ENCODE measurements at places on chromosomes 5 and 9. TPM values are rescaled to one million over a fixed set of nuclear protein-coding genes. Genes with fewer than 3 reads are reported as not detected.

DNA sequence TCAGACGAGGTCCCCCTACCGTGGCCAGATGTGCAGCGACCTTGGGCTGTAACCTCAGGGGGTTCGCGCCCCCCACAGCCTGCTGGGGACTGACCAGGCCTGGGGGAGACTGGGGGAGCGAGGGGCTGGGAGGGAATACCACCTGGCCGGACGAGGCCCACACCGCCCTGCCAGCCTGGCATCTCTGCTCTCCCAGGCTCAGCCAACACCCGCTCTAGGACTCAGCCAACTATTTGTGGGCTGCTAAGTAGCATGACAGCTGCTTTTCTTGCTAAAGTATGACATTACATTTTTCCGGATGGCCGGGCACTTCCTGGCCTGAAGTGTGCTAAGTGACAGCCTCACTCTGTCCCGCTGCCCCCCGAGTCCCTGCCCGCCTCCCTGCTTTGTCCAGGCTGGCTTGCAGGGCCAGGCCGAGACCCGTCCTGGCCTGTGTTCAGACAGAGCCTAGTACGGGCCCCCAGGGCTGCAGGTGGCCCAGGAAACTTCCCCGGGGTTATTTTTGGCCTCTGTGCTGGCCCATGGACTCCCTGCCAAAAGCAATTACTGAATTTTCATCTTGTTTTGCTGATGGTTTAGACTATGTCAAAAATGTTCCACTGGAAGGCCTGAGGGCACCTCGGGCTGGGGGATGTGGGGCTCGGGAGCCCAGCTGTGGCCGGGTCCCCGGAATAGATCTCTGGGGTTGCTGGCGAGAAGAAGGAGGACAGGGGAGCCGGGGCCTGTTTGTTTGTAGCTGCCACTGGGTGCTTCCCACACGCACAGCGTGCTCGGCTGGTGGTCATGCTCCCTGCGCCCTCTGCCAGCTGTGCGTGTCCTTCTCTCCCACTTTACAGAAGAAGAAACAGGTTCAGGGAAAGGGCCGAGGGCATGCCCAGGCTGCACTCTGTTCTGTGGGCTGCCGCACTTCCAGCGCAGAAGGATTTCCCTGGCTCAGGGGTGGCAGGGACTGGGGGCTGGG is 13.4 kb upstream of the SLC2A6 start:
- no peak overlapping the region for H3K4me3 ChIP-seq
- H3K27me3 ChIP-seq, result no peaks in the 10 kb centered on the region
- DNase-seq, result no peak
- H3K36me3 ChIP-seq, result no peaks in the 10 kb centered on the region

DNA sequence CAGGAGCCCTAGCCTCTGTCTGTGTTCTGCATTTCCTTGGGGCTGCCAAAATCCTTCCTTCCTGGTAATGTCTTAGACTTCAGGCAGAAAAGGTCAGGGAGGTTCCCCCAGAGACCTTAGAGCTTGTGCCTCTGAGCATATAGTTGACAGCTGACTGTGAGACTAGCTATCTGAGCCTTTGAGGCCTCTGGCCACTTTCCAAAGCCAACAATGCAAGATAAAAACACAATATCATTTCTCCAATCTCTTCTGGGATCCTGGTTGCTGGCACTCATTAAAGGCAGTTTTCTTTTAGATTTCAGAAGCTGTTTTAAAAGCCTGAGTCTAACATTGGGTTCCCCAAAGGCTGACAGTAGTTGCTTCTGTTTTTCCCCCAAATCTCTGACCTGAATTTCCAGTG is 13.2 kb upstream of the GLRA1 start:
- H3K4me1 ChIP-seq, result no peaks in the 10 kb centered on the region
- DNase-seq, result no peak
- H3K36me3 ChIP-seq, result peaks cover 6% of the 10 kb centered on the region
- no peaks in the 10 kb centered on the region for H3K27me3 ChIP-seq
- no peak overlapping the region for H3K27ac ChIP-seq
- H3K4me3 ChIP-seq, result no peak overlapping the region

- DNase-seq, result no peak
- no peak overlapping the region for H3K27ac ChIP-seq
- no peaks in the 10 kb centered on the region for H3K4me1 ChIP-seq
- H3K36me3 ChIP-seq, result no peaks in the 10 kb centered on the region
- H3K4me3 ChIP-seq, result no peak overlapping the region
These were observed 277.6 kb downstream of the SMARCA2 start for GRCh38 chr9:2292733-2293132.

Gene SLC34A1
- 0.21 TPM for total RNA-seq

Measured in activated T-cell treated with anti-CD3 and anti-CD28 coated beads, Interleukin-2, amount 50 U/mL, for 72 hours (primary cell).